Mucosa of gallbladder (tissue), 1 donor: ENCODE measurements at places on chromosomes 4 and X.

DNA sequence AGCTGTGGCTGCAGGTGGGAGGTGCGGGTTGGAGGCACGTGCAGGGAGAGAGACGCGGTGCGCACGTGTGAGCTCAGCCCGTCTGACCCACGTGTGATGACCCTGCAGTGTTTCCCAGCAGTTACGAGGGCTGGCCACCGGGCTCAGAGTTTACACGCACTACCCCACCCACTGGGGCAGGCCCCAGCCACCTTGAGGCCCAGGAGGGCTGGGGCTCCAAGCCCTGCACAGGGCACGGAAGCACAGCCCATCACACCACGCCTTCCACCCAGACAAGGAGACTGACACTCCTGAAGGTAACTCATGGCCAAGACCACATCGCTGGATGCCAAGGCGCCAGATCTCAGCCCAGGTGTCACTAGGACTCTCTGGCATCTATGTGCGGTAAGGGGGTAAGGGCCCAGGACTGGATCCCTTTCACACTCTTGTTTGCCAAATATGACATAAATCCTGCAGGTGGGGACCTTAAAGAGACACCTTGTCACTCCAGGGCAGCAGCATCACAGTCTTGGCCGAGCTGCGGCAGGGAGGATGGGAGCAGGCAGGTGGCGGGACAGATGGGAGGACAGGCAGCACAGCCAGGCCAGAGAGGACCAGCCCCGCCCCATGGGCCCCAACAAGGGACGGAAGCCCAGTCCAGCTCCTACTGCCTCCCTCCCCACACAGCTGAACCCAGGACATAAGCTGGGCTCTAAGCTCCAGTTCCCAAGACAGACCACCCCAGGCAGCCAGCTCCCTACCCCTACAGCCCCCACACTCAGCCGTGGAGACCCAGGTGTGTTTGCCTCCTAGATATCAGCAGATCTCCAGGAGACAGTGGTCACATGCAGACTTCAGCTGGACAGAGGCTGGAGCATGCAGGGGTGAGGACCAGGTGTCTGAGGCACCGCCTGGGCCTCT lies 56.8 kb downstream of the ZFYVE28 start:
- no peak for DNase-seq

GRCh38 chrX:119218198-119218597 lies 17.9 kb upstream of the PGRMC1 start:
- DNase-seq, result no peak

DNA sequence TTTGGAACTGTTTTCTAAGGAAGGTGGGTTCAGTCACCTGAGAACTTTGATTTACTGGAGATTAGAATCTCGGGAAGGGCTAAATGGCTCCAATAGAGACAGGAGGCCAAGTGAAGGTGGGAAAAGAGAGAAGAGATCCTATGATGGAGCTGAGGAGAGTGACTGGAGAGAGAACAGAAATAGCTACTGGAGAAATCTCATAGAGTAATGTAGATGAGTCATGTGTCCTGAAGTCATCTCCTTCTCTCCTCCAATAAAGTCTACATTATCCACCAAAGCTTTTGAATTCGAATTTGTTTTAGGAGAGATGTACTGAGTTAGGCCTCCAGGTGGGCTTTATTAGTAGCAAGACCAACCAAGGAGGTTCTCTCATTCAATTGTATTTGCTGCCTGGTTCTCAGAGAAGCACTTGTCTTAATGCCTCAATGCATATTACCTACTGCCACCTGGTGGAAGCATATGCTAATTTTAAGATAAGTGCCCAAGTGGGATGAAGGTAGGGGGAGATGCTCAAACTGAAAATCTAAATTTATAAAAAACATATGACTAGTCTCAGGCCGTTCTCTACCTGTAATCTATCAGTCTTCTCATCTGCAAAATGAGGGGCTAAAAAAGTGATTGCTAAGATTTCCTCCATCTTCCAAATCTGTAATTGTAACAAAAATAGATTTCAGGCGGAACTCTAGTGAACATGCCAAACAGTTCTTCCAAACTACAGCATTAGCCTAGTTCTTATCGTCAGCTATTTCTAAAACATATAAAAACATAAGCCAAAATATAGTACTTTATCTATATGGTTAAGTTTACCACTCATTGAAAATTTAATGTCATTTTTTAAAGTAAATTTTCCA lies 24.4 kb downstream of the TXK start:
- DNase-seq, result no peak

- no peak for DNase-seq
Measured at GRCh38 chr4:80931631-80932081, 98.9 kb upstream of the BMP3 start.

DNA sequence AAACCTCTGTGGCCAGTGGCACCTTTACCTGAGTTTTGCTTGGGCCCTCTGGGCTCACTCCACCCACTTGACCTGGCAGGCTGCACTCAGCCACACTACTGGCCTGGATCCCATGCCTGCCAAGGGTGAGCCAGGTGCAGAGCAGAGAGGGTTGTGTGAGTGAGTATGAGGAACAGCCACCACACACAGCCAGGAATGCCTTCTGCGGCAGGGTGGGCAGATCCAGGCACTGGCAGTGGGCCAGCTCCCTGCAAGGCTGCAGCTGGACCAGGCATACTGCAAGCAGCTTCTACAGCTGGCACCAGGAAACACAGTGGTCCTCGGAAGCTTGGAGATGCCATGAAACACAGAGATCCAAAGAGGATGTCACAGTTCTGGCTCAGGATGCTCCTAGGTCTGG lies 570.1 kb upstream of the ACTRT1 start:
- no peak for DNase-seq

- DNase-seq, result no peak
Measured at GRCh38 chr4:70903291-70903603, 1.1 kb downstream of the MOB1B start.
